Activated naive CD4-positive, alpha-beta T cell treated with anti-CD3 and anti-CD28 coated beads for 36 hours (primary cell): ENCODE measurements at places on chromosomes 12 and 14. TPM values are rescaled to one million over a fixed set of nuclear protein-coding genes. Genes with fewer than 3 reads are reported as not detected.

KRT76 gene
- not detected for total RNA-seq

KITLG gene
- 0.07 TPM for total RNA-seq

CCDC175 gene
- total RNA-seq, result not detected

GNB3 gene
- total RNA-seq, result 0.54 TPM

OR4K13 gene
- not detected for total RNA-seq

GLIPR1L1 gene
- not detected for total RNA-seq

SALL2 gene
- total RNA-seq, result 4.1 TPM

RTN1 gene
- total RNA-seq, result not detected

ASIC1 gene
- 3.7 TPM for total RNA-seq

TMBIM4 gene
- total RNA-seq, result 51.3 TPM

PRKD1 gene
- not detected for total RNA-seq

DNA sequence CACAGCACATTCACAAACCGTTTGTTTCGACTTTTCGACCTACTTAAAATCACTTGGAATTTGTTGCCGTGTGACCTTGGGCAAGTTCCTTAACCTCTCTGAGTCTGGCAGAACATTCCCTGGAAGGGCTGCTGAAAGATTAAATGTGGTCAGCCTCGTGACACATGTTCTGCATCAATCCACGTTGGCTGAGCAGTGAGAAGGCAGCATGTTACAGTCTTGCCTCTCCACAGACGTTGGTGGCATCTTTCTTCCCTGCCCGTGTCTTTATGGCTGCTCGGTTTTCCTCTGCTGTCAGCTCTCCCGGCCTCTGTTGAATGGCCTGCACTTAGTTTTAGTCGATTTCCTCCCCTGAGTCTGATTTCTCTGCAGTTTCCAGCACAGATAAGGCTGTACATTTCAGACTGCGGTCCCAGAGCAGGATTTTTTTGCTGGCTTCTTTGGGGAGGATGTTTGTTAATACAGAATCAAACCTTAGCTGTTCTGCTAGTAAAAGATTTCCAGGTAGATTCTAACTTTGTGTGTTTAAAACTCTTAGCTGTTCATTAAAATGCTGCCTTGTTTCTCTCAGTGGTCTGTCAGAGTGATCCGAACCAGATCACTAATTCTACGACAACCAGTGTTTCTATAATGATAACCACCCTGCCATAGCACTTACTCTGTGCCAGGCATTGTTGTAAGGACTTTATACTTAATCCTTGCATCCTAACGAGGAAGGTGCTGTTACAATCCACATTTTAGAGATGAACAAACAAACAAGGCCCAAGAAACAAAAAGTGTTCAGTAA, 217.1 kb downstream of the CHST11 start:
- no peaks in the 10 kb centered on the region for H3K36me3 ChIP-seq
- H3K27ac ChIP-seq, result no peak overlapping the region
- no peak for DNase-seq
- H3K4me3 ChIP-seq, result no peak overlapping the region
- no peaks in the 10 kb centered on the region for H3K27me3 ChIP-seq
- peaks cover 42% of the 10 kb centered on the region for H3K4me1 ChIP-seq

- H3K27me3 ChIP-seq, result no peaks in the 10 kb centered on the region
- DNase-seq, result no peak
- H3K36me3 ChIP-seq, result no peaks in the 10 kb centered on the region
- H3K27ac ChIP-seq, result no peak overlapping the region
- no peak overlapping the region for H3K4me3 ChIP-seq
Measured at GRCh38 chr14:99576304-99576703, 27.7 kb downstream of the CCDC85C start.

DNA sequence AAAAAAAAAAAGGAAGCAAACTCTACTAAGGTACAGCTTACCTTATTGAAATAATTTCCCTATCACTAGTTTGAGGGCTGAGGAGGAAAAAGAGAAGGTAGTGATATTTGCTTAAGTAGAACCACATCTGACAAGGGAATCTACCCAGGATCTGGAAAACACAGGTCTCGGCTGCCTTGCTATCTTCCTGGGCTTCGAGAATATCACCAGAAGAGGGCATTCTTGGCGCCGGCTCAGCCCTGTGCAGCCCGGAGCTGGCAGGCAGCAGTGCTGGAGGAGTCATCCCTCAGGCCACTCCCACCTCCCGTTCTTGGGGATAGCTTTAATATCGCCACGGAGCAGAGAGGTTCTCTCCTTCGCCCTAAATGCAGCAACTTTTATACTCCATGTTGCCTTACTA, 1181.2 kb downstream of the VRK1 start:
- peak; percentile 96 for DNase-seq
- peaks cover 56% of the 10 kb centered on the region for H3K4me1 ChIP-seq
- H3K4me3 ChIP-seq, result peak overlapping the region; percentile 82
- H3K27me3 ChIP-seq, result no peaks in the 10 kb centered on the region
- peaks cover 41% of the 10 kb centered on the region for H3K36me3 ChIP-seq

- no peaks in the 10 kb centered on the region for H3K36me3 ChIP-seq
- no peaks in the 10 kb centered on the region for H3K27me3 ChIP-seq
- DNase-seq, result peak; percentile 31
Measured at GRCh38 chr12:11555743-11556625, 93.5 kb upstream of the ETV6 start.

DNA sequence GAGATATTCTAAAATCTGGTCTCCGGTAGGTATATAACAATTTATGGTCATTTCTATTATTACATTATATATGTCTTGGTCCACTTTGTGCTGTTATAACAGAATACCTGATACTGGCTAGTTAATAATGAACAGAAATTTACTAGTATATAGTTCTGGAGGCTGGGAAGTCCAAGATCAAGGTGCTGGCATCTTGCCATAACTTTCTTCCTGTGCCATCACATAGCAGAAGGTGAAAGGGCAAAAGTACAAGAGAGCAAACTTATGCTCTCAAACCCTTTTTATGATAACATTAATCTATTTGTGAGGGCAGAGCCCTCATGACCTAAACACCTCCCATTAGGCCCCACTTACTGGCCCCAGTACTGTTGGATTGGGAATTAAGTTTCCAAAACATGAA, 17.9 kb upstream of the BATF start:
- H3K4me1 ChIP-seq, result peaks cover 10% of the 10 kb centered on the region
- no peak overlapping the region for H3K4me3 ChIP-seq
- no peaks in the 10 kb centered on the region for H3K27me3 ChIP-seq

GRCh38 chr12:42373669-42374068, 47.7 kb downstream of the PPHLN1 start:
- no peaks in the 10 kb centered on the region for H3K27me3 ChIP-seq
- H3K4me3 ChIP-seq, result no peak overlapping the region
- peaks cover 10% of the 10 kb centered on the region for H3K36me3 ChIP-seq
- DNase-seq, result no peak
- no peak overlapping the region for H3K27ac ChIP-seq

GRCh38 chr12:6328945-6329702, 12.8 kb downstream of the TNFRSF1A start:
- H3K4me3 ChIP-seq, result no peak overlapping the region
- H3K4me1 ChIP-seq, result peaks cover 37% of the 10 kb centered on the region
- H3K27me3 ChIP-seq, result no peaks in the 10 kb centered on the region
- peak overlapping the region; percentile 50 for H3K27ac ChIP-seq
- peaks cover 42% of the 10 kb centered on the region for H3K36me3 ChIP-seq
- DNase-seq, result no peak

- H3K36me3 ChIP-seq, result peaks cover 45% of the 10 kb centered on the region
- no peak overlapping the region for H3K27ac ChIP-seq
- H3K27me3 ChIP-seq, result no peaks in the 10 kb centered on the region
- H3K4me3 ChIP-seq, result no peak overlapping the region
- no peak for DNase-seq
- H3K4me1 ChIP-seq, result no peaks in the 10 kb centered on the region
Measured at GRCh38 chr12:26338586-26339572, 143.5 kb downstream of the SSPN start.

DNA sequence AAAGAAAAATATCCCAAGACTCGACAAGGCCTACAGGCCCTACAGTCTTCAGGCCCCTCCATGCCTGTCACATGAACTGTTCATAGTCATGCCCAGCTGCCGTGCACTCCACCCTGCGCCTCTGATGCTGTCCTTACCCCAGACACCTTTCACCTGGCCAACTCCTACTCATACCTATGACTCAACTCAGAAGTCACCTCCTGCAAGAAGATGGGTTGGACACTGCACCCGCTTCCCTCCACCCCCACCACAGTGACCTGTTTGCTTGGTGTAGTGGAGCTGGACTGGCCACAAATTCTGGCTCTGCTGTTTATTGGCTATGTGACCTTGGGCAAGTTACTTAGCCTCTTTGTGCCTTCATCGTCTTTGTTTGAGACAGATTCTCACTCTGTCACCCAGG, 56.2 kb downstream of the PHETA1 start:
- H3K4me1 ChIP-seq, result peaks cover 11% of the 10 kb centered on the region
- H3K36me3 ChIP-seq, result no peaks in the 10 kb centered on the region
- no peak overlapping the region for H3K4me3 ChIP-seq

DNA sequence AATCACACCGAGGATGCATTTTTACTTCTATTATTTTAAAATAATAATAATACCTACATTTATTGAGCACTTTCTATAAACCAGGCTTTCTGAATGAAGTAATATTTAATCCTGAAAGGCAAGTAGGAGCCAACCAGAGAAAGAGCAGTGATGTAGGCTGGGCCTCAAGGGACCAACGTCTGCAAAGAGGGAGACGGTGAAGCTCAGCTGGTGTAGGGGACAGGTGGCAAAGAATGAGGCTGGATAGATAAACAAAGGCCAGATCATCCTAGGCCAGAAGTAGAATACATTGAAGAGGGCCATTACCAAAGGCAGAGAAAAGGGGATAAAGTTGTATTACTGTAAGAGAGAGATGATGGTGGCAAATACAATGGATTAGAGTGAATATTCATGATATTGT, 810 bp upstream of the TMBIM4 start:
- no peak for DNase-seq
- H3K4me3 ChIP-seq, result peak overlapping the region; percentile 98
- H3K27me3 ChIP-seq, result no peaks in the 10 kb centered on the region
- peaks cover 26% of the 10 kb centered on the region for H3K36me3 ChIP-seq
- H3K4me1 ChIP-seq, result peaks cover 36% of the 10 kb centered on the region

DNA sequence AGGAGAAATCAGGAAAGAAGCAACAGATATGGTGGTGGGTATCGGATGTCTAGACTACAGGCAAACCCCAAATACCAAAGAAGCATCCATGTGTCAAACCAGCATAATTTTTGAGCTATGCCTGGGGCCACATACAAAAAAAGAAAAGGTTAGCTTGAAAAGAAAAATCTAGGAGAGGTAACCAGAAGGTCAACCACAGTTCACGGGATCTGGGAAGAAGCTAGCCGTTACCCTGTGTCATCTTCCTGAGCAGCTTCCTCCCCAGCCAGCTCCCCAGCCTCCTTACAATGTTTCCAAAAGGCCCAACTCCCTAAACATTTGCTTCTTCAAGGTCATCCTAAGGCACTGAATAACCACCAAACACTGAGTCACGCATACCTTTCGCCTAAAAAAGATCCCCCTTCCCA, 3.1 kb downstream of the SINHCAF start:
- peaks cover 25% of the 10 kb centered on the region for H3K36me3 ChIP-seq
- peak overlapping the region; percentile 96 for H3K4me3 ChIP-seq
- peaks cover 51% of the 10 kb centered on the region for H3K4me1 ChIP-seq

- no peaks in the 10 kb centered on the region for H3K27me3 ChIP-seq
- H3K36me3 ChIP-seq, result no peaks in the 10 kb centered on the region
- no peak for DNase-seq
- H3K27ac ChIP-seq, result no peak overlapping the region
- H3K4me3 ChIP-seq, result no peak overlapping the region
Measured at GRCh38 chr14:34423445-34423844, 38.6 kb downstream of the SPTSSA start.

DNA sequence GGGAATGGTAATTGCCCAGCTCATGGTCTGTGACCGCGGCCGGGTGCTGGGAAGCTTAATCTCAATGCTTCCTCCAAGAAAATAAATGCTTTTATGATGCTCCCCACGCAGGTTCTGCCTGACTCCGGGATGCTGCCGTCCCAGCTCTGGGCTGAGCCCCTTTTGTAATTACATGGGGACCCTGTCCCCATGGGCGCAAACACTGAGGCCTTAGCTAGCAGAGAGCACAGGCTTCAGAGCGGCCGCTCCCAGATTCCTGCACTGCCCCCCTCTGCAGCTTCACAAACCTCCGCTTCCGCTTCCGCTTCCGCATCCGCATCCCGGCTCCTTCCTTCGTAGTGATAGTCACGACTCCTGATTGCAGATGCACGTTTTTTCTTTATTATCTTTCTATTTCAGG, 129.5 kb downstream of the KIF26A start:
- peak overlapping the region; percentile 9 for H3K4me3 ChIP-seq
- no peak for DNase-seq
- H3K27me3 ChIP-seq, result no peaks in the 10 kb centered on the region
- peaks cover 4% of the 10 kb centered on the region for H3K4me1 ChIP-seq
- H3K36me3 ChIP-seq, result no peaks in the 10 kb centered on the region
- H3K27ac ChIP-seq, result no peak overlapping the region

GRCh38 chr14:88346048-88346639, 23.1 kb upstream of the KCNK10 start:
- no peaks in the 10 kb centered on the region for H3K36me3 ChIP-seq
- no peaks in the 10 kb centered on the region for H3K27me3 ChIP-seq
- no peak overlapping the region for H3K4me3 ChIP-seq
- H3K27ac ChIP-seq, result no peak overlapping the region

GRCh38 chr12:130026608-130027176, 122.9 kb upstream of the TMEM132D start:
- DNase-seq, result peak; percentile 71
- peaks cover 29% of the 10 kb centered on the region for H3K27me3 ChIP-seq
- H3K4me3 ChIP-seq, result no peak overlapping the region
- no peaks in the 10 kb centered on the region for H3K4me1 ChIP-seq
- no peak overlapping the region for H3K27ac ChIP-seq

DNA sequence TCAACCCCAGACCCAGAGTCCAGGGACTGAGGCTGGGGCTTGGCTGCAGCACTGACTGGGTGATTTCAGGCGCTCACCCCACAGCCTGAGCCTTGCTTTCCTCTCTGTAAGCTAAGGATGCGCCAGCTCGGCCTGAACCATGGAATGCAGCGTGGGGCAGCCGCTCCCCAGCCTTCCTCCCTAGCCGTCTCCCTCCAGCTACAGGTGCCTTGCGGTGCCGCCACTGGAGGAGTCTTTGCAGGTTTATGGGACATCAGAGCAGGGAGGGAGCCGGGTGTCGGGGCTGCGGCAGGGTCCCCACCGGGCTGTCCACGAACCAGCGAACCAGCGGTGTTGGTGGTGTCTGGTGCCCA, 19.4 kb downstream of the PPP2R5C start:
- no peaks in the 10 kb centered on the region for H3K27me3 ChIP-seq
- peaks cover 10% of the 10 kb centered on the region for H3K36me3 ChIP-seq
- H3K27ac ChIP-seq, result no peak overlapping the region
- H3K4me3 ChIP-seq, result peak overlapping the region; percentile 64

DNA sequence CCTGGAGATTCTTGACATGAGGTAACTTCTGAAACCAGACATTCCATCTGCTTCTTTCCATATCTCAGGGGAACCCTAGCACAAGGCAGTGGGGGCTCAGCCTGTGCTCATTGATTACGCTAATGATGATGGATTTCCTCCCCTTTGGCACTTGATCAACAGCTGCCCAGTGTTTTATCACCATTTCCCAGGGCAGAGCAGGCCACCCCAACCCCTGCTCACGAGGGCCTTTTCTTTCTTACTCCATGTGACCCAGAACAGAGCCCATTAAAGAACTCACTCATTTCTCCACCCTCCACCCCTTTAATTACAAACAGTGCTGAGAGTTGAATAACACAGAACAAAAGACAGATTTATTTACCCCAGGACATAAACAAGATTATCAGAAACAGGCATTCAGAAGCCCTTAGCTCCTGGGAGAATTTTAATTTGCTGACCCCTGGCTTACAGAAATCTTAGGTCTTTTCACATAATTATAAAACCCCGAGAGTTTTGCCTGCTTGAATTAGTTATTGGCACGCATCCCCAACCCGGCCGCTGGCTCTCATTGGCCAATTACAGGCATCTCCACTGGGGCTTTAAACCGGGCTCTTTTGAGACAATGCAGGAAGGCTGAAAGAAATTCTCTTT, 32.0 kb upstream of the CCDC60 start:
- H3K4me3 ChIP-seq, result no peak overlapping the region
- no peak for DNase-seq
- H3K4me1 ChIP-seq, result no peaks in the 10 kb centered on the region
- peaks cover 3% of the 10 kb centered on the region for H3K27me3 ChIP-seq
